Left ventricle myocardium inferior (tissue), 1 donor: ENCODE measurements at places on chromosomes 4 and X. TPM values are rescaled to one million over a fixed set of nuclear protein-coding genes. Genes with fewer than 3 reads are reported as not detected.
A peak's percentile ranks its signal among the peaks of the same experiment; 100 is the strongest.

The P2RY4 gene
- not detected for total RNA-seq

The SPANXC gene
- total RNA-seq, result not detected

The PGAM4 gene
- total RNA-seq, result not detected

The SLC10A6 gene
- 0.69 TPM for total RNA-seq

GRCh38 chr4:182107931-182108330, 135.3 kb upstream of the TENM3 start:
- no peak for DNase-seq

DNA sequence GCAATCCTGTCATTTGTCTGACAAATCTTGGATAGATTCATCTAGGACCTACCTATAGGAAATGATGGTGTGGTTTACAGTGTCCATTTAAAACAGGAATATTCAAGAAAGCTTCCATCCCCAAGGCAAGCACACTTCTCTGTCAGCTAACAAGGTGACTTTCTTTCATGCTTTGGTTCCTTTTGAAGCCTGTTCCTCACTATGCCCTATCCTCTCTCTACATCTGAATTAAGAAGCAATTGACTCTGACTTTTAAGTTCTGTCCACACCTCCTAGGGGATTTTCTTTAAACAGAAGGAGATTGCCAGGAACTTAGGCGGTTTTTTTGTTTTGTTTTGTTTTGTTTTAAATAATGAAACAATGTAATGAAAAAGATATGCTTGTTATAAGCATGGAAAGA, 1181.4 kb upstream of the TENM3 start:
- DNase-seq, result no peak

DNA sequence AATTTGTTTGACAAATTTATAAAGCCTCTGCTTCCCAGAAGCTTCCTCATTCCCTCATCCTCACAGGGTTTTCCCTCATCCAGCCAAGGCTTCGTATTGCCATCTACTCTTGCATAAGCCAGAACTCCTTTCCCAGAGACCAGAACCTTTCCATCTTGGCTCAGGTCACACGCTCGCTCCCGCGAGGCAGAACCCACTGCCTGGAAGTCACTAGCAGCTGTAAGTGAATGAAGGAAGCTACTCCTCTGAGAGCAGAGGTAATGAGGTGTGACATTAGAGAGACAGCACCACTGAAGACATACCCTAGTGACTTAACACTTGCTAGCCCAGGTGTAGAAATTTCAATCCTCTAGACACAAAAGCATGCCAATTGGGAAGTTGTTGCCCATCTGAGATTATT, 52.5 kb downstream of the LHFPL1 start:
- peak; percentile 11 for DNase-seq

DNA sequence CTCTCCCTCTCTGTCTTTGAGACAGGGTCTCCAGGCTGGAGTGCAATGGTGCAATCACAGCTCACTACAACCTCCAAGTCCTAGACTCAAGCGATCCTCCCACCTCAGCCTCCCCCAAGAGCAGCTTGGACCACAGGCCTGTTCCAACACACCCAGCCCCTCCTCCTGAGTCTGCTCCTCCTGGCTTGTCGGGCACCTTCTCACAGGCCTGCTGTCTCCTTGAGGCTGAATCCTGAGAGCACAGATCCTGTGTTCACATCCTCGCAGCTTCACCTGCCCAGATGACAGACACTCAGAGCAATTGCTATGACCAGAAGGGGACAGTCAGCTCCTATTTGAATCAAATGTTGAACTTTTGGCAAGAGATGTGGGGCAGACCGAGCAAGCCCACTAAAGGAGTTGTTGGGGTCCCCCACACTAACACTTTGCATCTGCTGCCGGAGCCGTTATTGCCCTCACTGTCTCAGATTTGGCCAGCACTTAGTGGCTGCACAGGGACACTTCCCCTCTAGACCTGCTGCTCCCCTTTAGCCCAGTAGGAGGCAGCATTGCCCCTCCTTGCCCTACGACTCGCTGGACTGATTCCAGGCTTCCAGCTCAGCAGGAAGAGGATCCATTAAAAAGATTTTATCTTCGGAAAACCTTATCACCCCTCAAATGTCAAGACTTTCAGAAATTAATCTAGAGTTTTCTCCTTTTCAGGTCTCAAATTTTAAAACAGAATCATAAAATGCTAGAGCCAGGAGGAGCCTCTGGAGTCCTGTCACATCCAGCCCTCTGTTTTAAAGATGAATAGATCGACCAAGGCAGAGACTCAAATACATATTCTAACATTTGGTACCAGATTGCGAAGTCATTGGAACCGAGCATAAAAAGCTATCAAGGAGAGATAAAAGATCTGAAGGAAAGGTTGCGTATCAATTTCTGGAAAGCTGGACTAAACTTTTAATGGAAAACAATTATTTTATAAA, 113.7 kb downstream of the USP46 start:
- DNase-seq, result peak; percentile 73

GRCh38 chr4:100103671-100104070, 86.6 kb downstream of the DDIT4L start:
- DNase-seq, result no peak

DNA sequence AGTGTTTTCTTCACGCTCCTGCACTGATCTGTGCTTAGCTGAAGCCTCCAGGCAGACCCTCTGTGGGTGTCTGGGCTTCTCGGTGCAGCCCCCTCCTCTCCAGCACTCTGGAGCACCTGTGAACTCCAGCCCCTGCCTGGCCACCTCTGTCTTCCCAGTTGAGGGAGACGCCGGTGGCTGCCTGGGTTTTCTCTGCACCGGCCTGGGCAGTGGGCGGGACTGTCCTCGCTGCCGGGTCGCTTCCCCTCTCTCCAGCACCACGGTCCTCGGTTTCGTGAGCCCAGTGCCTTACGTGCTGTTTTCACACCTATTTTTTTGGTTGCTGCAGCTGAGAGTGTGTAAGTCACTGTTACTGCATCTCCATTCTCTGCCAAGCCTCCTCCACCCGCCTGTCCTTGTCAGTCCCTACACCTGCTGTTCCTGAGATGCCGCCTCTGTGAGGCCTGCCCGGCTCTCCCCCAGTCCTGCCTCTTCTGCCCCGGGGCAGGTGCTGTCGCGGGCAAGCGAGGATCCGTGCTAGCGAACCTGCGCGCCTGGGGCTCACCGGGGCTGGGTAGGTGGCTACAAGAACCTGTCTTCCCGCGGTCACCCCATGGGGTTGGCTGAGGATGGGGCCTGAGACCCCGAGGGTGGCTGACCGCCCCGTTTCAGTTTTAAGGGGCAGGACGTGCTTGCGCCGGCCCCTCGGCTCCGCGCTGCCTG, 2.4 kb upstream of the FGFRL1 start:
- no peak for DNase-seq

DNA sequence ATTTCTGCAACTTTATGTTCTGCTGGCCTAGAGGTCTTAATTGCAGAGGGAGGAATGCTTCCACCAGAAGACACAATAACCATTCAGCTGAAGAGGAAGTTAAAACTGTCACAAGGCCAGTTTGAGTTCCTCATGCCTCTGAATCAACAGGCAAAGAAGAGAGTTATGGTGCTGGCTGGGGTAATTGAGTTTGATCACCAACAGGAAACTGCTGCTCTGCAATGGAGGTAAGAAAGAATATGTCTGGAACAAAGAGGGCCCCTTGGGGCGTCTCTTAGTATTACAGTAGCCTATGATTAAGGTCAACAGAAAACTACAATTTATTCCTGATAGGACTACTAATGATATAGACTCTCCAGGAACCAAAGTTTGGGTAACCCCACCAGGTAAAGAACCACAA, 744.0 kb downstream of the FSTL5 start:
- DNase-seq, result no peak

GRCh38 chr4:173746424-173746823, 216.4 kb upstream of the HAND2 start:
- DNase-seq, result no peak

DNA sequence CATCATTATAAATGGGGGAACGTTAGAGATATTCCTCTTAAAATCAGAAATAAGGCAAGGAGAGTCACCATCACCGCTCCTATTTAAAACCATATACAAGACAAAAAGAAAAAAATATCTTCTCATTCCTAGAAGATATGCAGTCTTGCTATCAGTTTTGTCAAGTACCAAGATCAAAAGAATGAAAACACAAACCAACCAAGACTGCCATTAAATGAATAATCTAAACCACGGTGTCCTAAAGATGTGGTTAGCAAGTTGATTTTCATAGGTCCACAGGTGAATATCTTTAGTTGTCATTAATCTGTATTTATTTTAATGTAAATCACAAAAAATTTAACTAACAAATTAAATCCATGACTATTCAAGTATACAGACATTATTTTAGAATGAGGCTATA, 39.3 kb downstream of the SCFD2 start:
- no peak for DNase-seq

- no peak for DNase-seq
These were observed 28.1 kb downstream of the SHISA3 start for GRCh38 chr4:42425146-42426065.

DNA sequence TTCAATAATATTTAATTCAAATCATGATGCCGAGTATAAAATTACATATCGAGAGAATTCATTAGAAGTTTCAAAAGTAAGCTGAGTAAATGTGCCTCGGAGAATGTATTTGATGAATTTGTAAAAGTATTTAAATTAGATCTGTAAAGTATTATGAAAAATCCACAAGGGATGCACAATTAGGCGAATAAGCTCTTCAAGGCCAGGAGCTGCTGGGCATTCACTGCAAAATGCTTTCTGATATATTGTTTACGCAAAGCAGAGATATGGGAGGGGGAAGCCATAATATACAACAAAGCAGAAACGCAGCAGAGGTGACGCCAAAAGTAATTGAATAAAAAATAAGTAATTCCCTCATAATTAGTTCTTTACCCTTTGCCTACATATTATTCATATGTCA, 1121.5 kb upstream of the TENM3 start:
- no peak for DNase-seq

GRCh38 chr4:76980261-76980660, 30.7 kb downstream of the SEPTIN11 start:
- no peak for DNase-seq

DNA sequence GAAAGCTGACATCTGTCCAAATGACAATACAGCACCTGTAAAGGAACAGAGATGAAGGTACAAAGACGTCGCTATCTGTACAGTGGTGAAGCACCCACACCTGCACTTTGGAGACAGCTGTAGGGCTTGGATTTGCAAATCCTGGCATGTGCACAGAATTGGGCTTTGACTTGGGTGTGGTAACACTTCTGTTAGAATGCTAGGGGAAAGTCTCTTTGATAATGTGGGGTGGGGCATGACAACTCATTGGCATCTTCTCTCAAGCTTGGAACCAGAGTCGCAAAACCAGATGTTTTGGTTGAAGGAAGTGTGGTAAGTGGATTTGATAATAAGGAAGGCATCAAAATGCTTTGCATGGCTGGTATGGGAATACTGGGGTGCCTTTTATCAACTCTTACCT, 55.5 kb downstream of the VCX3B start:
- no peak for DNase-seq
